Stimulated activated CD8-positive, alpha-beta memory T cell treated with anti-CD3 and anti-CD28 coated beads, Interleukin-7, amount 100 ng/mL, for 1 hour (primary cell): ENCODE measurements at places on chromosomes 4 and X.

- peak; percentile 60 for DNase-seq
Measured at GRCh38 chr4:107930821-107931774, at the start of gene CYP2U1. TSS of gene CYP2U1 (plus strand) at chr4:107931549. CDS start at chr4:107931644, 95 bp downstream.

DNA sequence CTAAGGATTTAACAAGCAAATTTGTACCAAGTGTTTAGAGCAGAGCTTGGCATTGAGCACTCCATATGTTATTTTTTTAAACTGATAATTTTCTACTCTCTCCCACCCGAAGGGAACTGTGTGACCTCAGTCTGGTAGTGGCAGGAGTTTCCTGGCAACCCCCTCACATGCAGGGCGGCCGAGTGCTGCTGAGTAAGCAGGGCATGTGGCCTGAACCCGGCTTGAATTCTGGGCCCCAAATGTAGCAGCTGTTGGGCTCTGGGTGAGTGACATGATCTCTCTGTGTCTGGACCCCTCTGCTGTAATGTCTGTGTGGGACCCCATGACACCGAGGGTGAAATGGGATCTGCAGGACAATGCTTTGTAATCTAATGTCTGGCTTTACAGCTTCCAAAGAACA, 13.6 kb upstream of the C4orf50 start:
- DNase-seq = no peak

DNA sequence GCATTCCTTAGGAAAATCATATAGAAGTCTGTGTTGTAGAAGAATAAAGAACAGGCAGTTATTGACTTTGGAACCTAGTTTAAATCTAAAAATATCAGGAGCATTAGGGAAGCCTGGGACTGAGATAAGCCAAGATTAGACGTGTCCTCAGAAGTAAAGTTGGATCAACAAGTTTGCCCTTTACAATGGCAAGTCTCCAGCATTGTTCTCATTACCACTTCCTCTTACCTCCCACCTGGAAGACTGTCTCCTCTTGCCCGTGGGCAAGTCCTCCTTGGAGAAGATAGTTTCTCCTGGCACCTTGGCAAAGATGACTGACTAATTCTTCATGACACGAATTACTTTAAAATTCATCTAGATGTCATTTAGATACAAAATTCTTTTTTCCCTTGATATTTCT, 37.8 kb downstream of the CNKSR2 start:
- no peak for DNase-seq

DNA sequence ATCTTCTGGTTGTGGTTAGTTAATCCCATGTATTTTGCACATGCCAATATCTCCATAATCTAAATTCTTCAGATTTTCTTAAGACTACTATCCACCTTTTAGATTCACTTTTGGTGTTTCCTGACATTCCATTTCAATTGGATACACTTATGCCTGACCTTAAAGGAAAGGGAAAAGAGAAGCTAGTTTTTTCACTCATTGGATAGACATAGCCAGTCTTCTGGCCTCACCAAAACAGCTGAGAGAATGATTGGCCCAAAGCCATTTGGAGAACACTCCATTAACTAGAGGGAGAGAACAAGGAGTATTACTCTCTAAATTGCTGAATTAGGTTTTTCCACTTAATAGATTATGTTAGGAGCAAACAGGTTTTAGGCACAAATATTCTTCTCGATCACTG, 4.0 kb downstream of the PRPS1 start:
- DNase-seq = no peak

GRCh38 chr4:8205749-8206611, 6.9 kb downstream of the SH3TC1 start:
- no peak for DNase-seq

- DNase-seq = no peak
Measured at GRCh38 chrX:130694983-130695382, 208.0 kb downstream of the ENOX2 start.

DNA sequence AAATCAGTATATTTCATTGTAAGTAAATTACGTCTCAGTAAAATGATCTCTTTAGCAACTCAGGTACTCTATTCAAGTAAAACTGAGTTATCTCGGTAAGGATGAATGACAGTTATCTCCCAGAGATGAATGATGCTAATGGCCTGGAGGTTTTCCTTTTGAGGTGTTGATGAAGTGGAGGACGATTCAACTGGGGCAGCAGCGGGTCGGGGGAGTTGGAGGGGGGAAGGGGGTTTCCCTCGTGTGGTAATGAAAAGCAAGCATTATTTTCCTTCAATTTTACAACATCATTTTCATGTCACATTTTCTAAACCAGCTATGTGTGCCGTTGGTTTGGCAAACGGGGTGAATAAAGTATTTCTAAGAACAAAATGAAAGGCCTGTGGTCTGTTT, 92.4 kb upstream of the ATXN3L start:
- no peak for DNase-seq

DNA sequence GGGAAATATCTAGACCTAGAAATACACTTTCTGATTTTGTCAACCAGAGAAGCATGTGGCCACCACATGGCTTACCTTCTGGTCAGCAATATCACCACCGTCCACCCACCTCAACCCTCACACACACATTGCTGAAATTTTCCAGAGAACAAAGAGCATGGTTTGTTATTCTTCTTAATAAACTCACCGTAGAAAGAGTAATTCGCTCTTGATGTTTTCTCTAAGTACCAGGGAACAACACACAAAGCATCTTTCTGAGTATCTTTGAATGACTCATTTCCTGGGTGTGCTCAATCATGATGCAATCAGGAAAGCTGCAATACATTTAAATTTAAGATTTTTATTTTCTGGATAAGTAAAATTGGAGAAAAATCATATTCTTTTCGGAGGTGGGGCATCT, 24.7 kb upstream of the LRAT start:
- DNase-seq = no peak

DNA sequence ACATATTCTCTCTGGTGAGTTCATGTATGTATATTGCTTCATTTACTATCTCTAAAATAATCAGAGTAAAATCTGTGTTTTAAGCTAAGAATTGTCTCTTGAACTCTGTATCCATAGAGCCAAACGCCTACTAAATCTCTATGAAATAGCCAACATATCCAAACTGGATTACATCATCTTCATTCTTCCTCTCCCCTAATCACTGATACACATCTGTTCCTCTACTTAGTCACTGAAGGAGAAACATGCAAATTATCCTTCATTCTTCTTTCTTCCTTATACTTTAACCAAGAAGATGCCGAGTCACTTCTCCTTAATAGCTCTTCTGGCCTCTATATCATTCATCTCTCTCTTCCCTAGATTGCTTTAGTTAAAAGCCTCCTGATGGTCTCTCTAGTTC, 630.4 kb upstream of the FTHL17 start:
- DNase-seq = no peak

DNA sequence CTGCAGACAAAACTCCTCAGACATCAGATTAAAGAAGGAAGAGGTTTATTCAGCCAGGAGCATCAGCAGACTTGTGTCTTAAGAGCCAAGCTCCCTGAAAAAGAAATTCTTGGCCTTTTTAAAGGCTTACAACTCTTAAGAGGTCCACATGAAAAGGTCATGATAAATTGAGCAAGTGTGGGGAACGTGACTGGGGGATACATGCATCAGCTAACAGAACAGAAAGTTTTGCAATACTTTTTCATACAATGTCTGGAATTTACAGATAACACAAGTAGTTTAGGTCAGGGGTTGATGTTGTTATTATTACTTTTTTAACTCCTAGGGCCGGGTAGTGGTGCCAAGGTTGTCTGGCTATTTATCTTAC, 55.6 kb upstream of the RBMX start:
- DNase-seq = no peak

DNA sequence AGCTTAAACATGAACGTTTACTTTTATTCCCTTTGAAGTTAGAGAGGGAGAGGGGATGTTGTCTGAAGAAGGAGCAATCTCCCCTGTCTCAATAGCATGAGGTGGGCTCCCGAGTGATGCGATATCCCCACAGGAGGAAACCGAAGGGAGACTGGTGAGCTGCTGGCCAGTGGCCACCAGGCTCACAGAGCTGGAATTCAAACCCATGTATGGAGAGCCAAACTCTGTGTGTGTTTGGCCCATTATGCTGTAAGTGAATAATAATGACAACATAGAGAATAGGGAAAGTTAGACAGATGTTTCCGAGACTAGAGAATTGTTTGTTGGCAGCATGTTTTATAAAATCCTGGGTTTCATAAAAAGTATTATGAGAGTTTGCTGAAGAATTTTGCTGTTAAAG, 66.1 kb upstream of the CLNK start:
- no peak for DNase-seq
